SK-N-SH (cell line): ENCODE measurements at places on chromosomes 7 and 10.

DNA sequence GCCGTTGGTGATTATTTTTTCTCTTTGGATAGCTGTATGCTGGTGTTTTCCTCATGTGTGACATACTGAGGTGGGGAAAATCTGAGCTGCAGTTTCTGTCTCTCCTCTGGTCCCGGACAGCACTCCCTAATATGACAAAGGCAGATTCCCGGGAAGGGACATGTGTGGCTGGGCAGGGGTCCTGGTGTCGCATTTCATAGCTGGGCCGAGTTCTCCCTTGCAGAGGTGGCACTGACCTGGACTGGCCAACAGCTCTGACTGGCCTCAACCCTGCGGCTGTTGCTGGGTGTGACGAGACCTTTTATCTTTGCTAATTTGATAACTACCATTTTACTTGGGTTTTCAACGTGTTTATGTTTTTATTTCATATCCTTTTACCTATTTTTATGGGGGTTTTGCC is 248.6 kb upstream of the TCERG1L start:
- DNase-seq: no peak

- no peak for DNase-seq
Observed at GRCh38 chr7:21361413-21362125, 66.3 kb upstream of the SP4 start.

- DNase-seq: no peak
Observed at GRCh38 chr7:37430171-37430570, 18.5 kb downstream of the ELMO1 start.

DNA sequence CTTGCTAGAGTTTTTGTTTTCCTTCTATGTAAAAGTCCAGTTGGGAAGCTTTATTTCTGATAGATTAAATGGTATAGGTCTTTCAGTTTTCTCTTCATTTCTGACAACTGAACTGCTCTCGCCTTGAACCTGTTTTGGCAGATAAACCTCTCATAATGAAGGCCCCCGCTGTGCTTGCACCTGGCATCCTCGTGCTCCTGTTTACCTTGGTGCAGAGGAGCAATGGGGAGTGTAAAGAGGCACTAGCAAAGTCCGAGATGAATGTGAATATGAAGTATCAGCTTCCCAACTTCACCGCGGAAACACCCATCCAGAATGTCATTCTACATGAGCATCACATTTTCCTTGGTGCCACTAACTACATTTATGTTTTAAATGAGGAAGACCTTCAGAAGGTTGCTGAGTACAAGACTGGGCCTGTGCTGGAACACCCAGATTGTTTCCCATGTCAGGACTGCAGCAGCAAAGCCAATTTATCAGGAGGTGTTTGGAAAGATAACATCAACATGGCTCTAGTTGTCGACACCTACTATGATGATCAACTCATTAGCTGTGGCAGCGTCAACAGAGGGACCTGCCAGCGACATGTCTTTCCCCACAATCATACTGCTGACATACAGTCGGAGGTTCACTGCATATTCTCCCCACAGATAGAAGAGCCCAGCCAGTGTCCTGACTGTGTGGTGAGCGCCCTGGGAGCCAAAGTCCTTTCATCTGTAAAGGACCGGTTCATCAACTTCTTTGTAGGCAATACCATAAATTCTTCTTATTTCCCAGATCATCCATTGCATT is 27.1 kb downstream of the MET start:
- DNase-seq: no peak

DNA sequence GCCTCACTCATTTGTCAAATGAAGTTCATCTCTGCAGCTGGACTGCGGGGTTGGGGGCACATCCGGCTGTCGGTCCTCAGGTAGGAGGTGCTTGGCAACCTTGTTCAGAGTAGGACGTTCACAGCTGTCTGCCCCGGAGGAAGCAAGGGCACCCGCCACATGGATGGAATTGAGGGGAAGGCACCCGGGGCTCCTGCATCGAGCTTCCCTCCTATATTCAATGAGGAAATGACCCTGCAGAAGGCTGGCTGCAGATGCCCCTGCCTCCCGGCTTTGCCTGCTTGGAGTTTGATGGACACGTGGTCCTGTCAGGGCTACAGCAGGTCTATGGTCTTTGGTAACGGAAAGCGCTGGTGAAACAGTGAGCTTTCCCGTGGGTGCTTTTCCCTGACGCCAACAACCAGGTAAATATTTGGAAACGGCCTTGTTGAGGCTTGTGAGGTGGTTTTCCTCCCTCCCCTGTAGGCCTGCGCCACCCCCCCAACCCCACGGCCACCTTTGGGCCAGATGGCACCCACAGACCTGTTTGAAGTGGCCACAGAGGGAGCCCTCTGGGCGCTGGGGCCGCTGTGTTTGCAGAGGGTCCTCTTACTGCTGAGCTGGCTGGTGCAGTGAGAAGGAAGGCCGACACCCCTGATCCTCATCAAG is 32.9 kb downstream of the HTRA1 start:
- no peak for DNase-seq

- no peak for DNase-seq
Observed at GRCh38 chr7:106257752-106258151, 27.0 kb downstream of the NAMPT start.

DNA sequence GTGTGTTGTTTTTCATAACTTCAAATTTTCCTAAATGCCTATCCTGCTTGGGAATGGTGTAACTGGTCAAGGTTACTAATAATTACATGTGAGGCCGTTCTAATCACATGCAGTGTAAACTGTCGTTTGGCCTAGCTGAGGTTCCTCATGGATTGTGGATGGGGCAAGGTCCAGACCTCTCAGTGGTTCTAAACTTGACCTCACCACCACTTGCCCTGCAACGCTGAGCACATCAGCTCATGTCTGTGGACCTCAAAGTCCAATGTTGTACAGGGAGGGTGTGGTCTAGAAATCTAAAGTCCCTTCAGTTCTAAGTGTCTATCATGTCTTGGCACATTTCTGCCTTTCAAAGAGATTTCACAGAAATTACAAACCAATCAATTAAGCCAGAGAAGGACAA is 15.6 kb downstream of the RBP3 start:
- DNase-seq: no peak

DNA sequence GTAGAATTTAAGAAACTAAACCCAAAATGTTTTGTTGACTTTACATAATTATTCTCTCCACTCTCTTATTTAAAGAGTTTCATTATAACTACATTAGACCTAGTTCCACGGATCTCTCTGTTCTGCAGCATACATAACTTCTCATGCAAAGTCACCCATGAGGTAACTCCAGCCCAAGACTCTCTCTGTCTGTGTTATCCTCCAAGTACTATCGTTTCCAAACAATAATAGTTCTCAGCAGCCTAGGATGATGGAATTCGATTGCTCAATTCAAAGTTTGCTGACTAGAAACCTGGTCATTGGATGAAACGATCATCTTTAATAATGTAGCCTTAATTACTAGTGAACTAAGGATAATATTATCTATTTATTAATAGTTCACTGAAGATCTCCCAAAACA is 203.1 kb upstream of the PTN start:
- DNase-seq: no peak

GRCh38 chr10:44860811-44861736 is 50.1 kb upstream of the TMEM72 start:
- no peak for DNase-seq

- no peak for DNase-seq
Observed at GRCh38 chr10:132265890-132266496, 41.8 kb downstream of the STK32C start.

GRCh38 chr7:156169474-156170370 is 357.5 kb upstream of the SHH start:
- no peak for DNase-seq

GRCh38 chr10:70714245-70714644 is 41.9 kb downstream of the ADAMTS14 start:
- DNase-seq: no peak

DNA sequence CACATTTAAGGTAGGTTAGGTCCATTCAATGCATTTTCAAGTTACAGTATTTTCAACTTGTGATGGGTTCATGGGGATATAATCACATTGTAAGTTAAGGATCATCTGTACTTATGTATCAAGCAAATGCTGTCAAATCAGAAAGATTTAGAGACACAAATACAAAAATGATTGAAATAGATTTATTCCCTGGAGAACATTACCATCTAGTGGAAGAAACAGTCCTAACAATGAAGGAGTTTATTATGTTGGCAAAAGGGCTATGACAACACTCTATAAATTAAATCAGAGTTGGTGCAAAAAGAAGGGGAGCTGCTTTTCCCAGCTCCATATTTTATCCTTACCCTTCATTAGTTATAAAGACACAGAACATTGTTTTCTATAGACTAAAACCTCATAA is 69.0 kb downstream of the PRSS58 start:
- no peak for DNase-seq
